T47D (cell line): ENCODE measurements at places on chromosomes 2 and 18.

- peak; percentile 5 for DNase-seq
Observed at GRCh38 chr18:8657873-8658470, 47.4 kb upstream of the MTCL1 start.

GRCh38 chr2:157259386-157259785, 1.9 kb downstream of the GALNT5 start:
- DNase-seq: no peak

DNA sequence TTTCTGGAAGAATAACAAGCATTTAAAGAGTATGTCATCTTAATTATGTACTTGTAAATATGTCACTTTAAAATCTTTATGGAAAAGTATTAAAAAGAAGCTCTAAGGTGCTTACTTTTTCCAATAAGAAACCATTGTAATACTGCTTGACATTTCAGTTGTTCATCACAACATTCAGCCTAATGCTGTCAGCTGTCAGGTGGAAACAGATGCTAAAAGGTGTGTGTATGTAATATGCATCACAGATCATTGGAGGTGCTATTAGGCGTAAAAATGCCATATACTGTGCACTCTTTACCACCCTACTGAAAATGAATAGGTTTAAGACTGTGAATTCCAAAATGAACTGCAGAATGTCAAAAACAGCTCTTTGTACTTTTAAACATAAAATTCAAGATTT, 40.3 kb downstream of the METTL8 start:
- DNase-seq: no peak

- no peak for DNase-seq
Observed at GRCh38 chr2:187206071-187206470, 242.0 kb downstream of the CALCRL start.

DNA sequence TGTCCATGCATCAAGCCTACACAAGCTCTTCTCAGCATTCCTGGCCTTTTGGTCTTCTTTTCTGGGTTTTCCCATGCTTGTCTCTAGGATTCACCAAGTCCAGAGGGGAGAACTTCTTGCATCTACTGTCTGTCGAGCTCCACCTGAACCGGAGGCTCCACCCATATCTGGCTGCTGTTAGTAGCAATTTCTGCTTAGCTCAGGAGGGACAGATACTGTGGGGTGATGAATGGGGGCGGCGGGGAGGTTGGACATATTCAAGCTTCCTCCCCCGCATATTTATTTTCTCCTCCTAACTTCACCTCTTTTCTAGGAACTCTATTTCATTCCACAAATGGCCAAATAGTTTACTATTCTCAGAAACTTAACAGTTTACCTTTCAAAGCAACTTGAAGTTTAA, 163.5 kb downstream of the PTH2R start:
- DNase-seq: no peak

GRCh38 chr2:64220265-64220664, 76.0 kb upstream of the PELI1 start:
- DNase-seq: no peak

DNA sequence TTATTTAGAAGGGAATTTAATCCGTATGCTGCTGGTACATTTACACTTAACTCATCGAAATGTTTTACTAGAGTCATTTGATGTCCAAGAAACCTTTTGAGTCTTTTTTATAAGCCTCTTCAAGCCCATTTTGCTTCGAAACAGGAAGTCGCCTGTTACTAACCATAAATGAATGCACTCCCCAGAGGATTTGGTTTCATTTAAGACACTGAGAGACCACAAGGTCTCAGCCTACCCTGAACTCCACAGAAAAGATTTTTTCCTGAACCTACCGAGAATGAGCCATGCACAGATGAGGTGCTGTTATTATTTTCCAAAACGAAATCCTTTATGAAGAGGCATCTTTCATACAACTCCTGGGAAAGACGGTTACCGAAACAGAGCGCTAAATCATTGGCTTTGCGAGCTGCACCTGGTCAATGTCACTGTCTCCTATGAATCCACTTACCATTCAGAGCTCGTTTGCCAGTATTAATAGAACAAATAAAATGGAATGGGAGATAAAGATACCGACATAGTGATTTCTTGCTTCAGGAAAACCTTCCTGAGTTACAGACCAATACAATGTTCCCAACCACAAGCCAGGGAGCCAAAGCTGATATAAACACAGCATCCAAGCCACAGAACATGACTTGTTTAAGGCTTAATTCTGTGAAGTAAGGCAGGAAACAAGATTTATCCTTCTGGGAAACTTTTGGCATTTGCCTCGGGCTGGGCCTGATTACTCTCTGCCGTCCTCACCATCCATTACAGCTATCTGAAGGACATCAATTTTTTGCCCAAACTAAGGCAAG, 382.1 kb downstream of the OSR1 start:
- DNase-seq: no peak

- no peak for DNase-seq
Observed at GRCh38 chr2:1947316-1947715, 203.0 kb upstream of the PXDN start.

- no peak for DNase-seq
Observed at GRCh38 chr2:214127170-214127569, 283.7 kb upstream of the VWC2L start.

- no peak for DNase-seq
Observed at GRCh38 chr18:40882468-40882867, 1072.6 kb upstream of the PIK3C3 start.

- peak; percentile 71 for DNase-seq
Observed at GRCh38 chr18:23257686-23258565, 122.6 kb downstream of the CABLES1 start.

- DNase-seq: no peak
Observed at GRCh38 chr2:226531061-226531810, 268.4 kb downstream of the IRS1 start.

DNA sequence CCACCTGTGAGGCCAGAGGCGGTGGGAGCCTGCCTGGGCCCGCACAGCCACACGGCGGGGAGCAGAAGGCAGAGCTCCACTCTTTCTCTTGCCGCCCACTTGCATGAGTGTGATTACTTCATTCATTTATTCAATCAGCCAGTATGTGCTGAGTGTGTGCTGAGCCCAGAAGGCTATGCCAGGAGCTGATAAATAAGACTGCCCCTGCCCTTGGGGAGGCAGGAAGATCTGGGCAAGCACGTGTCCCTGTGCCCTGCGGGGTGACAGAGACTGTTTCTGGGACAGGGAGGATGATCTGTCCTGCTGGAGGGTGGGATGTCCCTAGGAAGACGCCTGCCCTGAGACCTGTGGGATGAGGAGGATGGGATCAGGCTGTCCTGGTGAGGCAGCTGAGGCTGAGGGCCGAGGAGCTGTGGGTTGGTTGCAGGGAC, 250.8 kb downstream of the DYSF start:
- DNase-seq: no peak

DNA sequence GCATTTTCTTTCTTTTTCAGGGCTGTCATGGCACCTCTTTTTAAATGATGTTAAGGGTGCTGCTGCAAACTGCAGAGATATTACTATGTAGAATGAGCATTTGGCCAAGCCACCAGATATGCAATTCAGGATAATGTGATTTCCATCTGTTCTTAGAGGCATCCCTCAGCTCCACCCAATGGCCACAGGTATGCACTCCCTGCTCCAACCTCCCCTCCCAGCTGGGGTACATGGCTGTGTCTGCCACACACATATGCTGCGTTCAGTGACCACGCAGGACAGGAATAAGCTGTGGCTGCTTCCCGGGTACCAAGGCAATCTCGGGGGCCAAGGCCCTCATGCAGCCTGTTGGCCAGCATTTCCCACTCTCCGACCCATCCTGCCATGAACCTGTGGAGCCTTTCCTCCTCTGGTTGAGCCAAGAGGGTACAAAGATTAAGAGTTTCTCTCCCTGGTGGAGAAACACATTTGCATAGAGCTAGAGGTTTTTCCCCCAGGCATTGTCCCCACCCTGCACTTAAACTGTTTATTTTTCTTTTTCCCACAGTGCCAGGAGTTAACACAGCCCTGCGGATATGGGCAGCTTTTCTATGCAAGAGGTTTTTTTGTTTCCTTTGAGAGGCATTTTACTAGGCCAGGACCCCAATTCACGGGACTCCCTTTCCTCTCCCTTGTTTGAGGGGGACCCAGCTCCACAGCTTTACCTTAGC, 147.0 kb downstream of the GCA start:
- DNase-seq: peak; percentile 10

DNA sequence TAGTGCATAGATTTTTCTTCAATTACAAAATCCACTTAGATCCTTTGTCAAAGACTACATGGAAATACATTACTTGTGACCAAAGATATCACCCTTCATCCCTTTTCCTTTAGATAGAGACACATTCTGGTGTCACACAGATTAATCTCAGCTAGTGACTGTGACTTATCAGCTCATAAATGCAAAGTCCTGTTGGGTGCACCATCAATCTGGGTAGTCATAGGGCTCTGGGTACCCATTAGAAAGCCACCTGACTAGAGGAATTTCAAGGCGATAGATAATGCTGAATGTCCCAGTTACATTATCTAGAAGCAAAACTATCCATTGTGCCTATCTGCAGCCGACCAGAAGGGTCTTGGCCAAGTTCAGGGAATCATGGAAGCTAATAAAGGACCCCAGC, 2.6 kb upstream of the APOB start:
- DNase-seq: no peak
